ENCODE measurements at places on chromosomes 11 and 22. TPM values are rescaled to one million over a fixed set of nuclear protein-coding genes. Genes with fewer than 3 reads are reported as not detected.
A peak's percentile ranks its signal among the peaks of the same experiment; 100 is the strongest.

The ALDH3B1 gene
- 7.1 TPM for total RNA-seq

The ACCS gene
- total RNA-seq: 12.6 TPM

DNA sequence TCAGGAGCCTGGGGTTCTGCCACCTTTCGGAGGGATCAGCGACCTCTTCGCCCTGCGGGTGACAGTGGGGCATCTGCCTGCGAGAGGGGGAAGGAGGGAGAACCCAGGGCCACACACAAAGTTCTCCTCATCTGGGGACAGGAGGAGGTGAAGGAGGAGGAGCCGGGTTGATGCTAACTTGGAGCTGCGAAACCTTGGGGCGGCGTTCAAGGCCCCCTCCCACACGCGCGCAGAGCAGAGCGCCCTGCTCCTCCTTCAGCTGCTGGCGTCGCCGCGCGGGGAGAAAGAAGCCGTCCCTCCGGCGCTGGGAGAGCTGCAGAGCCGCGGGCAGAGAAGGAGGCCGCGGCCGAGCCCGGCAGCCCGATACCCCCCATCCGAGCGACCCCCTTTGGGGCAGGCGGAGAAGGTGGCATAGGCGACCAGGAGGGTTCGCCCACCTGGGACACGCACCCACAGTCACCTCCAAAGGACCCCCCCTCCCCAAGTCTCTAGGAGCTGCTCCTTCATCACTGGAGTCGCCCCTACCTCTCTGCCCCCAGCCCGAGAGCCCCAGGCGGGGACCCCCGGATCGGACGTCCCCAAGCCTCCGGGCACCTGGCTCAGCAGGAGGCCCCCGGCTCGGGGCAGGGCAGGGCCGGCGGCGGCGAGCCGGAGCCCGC is at the start of gene RASD2:
RASD2 (plus strand) TSS at position 237 of the 659 bp plus-strand sequence. CDS start 5,979 bp downstream, outside the sequence.
- H3K4me1 ChIP-seq: peaks cover 19% of the 10 kb centered on the region
- peak within 1 kb of the TSS; percentile 58 for H3K4me3 ChIP-seq
- peaks cover 2% of the 10 kb centered on the region for H3K27me3 ChIP-seq
- no peak within 1 kb of the TSS for H3K27ac ChIP-seq

DNA sequence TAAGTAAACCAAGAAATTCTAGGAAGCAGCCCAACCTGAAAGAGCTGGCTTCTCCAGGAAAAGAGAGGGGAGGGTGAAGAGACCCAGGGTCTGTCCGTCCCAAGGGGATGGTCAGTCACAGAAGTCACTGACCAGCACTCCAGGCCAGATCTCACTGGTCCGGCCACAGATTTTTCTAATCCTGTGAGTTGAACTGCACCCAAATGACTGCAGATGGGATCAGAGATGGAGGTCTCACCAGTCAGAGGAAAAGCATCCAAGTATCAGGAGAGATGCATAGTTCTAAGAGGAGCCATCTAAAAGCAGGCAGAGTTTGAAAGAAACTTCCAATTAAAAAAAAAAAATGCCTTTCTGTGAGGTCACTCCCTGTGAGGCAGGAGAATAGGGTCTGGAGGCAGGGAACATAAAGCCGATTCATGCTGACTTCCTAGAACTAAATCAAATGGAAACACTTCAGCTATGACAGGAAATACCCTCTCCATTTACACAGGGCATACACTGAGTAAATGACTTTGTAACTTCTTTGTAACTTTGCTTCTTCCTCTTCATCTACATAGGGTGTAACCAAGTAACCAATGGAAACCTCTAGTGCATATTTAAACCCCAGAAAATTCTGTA is 144.5 kb downstream of the CCDC34 start:
- no peak for DNase-seq
- no peak overlapping the region for H3K4me3 ChIP-seq

DNA sequence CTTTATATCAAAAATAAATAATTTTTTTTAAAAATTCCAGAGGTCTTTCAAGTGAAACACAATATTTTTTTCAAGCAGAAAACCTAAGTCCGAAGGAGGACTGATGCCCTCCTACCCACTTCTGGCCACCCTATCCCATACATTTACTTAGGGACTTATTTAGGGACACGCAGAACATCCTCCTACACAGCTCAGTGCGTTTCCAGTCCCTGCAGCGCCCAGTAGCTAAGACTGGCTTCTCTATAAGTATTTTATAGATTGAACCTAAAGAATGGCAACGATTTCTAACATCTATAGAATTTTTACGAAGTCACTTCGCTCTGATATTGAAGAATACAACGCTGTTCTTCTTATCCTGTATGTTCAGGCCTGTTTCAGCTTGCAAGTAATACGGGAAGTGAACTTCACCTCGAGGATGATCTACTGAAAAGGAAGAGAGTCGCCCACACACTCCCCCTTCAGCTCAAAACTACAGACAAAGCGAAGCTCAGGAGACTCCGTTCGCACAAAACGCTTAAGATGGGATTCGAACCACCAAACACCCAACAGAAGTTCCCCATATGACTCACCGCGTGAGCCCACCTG is 328 bp downstream of the CHEK2 start:
- no peaks in the 10 kb centered on the region for H3K27me3 ChIP-seq
- H3K4me1 ChIP-seq: peaks cover 16% of the 10 kb centered on the region
- peak overlapping the region; percentile 48 for H3K27ac ChIP-seq
- no peaks in the 10 kb centered on the region for H3K36me3 ChIP-seq

The SLC35E4 gene
- 0.19 TPM for total RNA-seq

The MOGAT2 gene
- 92.4 TPM for total RNA-seq

- peak; percentile 65 for DNase-seq
- H3K36me3 ChIP-seq: no peaks in the 10 kb centered on the region
- H3K4me1 ChIP-seq: no peaks in the 10 kb centered on the region
- H3K27ac ChIP-seq: no peak overlapping the region
Observed at GRCh38 chr11:129695571-129696308, 119.9 kb upstream of the TMEM45B start.

- no peak overlapping the region for H3K27ac ChIP-seq
- H3K27me3 ChIP-seq: no peaks in the 10 kb centered on the region
- no peaks in the 10 kb centered on the region for H3K4me1 ChIP-seq
- peaks cover 11% of the 10 kb centered on the region for H3K36me3 ChIP-seq
Observed at GRCh38 chr11:116876656-116877055, 39.2 kb upstream of the APOA1 start.

DNA sequence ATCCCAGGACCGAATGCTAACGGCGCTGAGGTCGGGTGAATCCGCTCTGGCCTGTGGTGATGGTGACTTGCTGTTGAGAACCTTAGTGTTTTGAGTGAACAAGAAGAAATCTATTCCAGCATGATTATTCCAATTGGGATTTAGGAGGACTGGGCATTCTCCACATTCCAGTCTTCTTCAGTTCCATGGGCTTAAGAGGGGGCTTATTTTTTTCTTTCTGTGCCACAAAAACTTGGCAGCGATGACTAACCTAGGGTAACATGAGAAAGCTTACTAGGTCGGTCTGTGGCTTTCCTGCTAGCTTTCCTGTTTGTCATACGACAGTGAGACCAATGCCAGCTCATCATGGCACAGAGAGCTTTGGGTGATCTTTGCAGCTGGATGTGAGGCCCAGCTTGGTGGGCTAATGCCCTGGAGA is 62.9 kb upstream of the ATXN10 start:
- no peaks in the 10 kb centered on the region for H3K4me1 ChIP-seq
- no peak overlapping the region for H3K27ac ChIP-seq
- H3K4me3 ChIP-seq: no peak overlapping the region
- no peaks in the 10 kb centered on the region for H3K36me3 ChIP-seq
- no peaks in the 10 kb centered on the region for H3K27me3 ChIP-seq

The PNPLA3 gene
- 59.1 TPM for total RNA-seq

The KRTAP5-1 gene
- total RNA-seq: not detected
